T-helper 22 cell (primary cell): ENCODE measurements at places on chromosomes 1 and 21.

- no peak for DNase-seq
Observed at GRCh38 chr1:151347523-151348246, 633 bp upstream of the RFX5 start.

- no peak for DNase-seq
Observed at GRCh38 chr1:47241114-47242113, 9.4 kb upstream of the TAL1 start.

GRCh38 chr21:22711636-22712035 is 1713.4 kb downstream of the NCAM2 start:
- no peak for DNase-seq

GRCh38 chr1:60102267-60103061 is 28.9 kb upstream of the C1orf87 start:
- DNase-seq: no peak

GRCh38 chr1:31812158-31812829 is 3.5 kb downstream of the SPOCD1 start:
- no peak for DNase-seq

GRCh38 chr1:104125266-104125665 is 375.6 kb downstream of the AMY1C start:
- no peak for DNase-seq

DNA sequence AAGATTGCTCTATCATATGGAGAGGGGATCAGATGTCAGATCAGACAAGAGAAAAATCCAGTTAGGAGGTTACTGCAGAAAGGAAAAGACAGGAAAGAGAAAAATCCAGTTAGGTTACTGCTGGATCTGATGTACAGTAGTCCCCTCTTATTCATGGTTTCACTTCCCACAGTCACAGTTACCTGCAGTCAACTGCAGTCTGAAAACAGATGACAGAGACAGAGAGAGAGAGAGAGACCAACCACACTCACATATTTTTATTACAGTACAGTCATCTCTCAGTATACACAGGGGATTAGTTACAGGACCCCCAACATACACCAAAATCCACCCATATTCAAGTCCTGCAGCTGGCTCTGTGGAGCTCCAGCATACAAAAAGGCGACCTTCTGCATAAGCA is 29.3 kb downstream of the NUP133 start:
- DNase-seq: no peak

- no peak for DNase-seq
Observed at GRCh38 chr1:203172184-203173010, 3.2 kb downstream of the MYBPH start.

DNA sequence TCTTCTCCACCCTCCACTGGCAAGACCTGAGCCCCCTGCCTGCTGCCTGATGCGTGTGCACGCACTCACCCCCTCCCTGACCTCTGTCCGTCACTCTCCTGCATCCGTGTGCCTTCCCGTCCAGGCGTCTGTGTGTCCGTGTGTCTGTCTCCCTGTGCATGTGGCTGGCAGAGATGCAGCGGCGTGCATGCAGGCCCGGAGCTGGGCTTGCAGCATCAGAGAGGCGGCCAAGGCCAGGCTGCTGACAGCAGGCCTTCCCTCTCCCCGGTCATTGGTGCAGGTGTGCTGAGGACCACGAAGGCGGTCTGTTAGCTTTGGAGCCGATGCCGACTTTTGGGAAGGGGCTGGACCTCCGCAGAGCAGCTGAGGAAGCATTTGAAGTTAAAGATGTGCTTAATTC is 22.8 kb upstream of the ARHGEF16 start:
- DNase-seq: no peak

GRCh38 chr1:50378770-50379169 is 44.5 kb downstream of the DMRTA2 start:
- DNase-seq: no peak

DNA sequence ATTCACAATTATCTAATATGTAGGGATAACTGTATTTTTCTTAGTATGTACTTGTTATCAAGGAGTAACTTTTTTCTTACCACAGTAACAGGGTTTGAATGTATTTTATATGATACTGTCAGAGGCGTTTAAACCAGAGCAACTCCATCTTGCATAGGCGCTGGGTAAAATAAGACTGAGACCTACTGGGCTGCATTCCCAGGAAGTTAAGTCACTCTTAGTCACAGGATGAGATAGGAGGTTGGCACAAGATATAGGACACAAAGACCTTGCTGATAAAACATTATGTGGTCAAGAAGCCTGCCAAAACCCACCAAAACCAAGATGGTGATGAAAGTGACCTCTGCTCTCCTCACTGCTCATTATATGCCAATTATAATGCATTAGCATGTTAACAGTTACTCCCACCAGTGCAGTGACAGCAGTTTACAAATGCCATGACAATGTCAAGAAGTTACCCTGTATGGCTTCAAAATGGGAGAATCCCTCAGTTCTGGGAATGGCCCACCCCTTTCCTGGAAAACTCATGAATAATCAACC is 64.8 kb downstream of the RPE65 start:
- DNase-seq: no peak

DNA sequence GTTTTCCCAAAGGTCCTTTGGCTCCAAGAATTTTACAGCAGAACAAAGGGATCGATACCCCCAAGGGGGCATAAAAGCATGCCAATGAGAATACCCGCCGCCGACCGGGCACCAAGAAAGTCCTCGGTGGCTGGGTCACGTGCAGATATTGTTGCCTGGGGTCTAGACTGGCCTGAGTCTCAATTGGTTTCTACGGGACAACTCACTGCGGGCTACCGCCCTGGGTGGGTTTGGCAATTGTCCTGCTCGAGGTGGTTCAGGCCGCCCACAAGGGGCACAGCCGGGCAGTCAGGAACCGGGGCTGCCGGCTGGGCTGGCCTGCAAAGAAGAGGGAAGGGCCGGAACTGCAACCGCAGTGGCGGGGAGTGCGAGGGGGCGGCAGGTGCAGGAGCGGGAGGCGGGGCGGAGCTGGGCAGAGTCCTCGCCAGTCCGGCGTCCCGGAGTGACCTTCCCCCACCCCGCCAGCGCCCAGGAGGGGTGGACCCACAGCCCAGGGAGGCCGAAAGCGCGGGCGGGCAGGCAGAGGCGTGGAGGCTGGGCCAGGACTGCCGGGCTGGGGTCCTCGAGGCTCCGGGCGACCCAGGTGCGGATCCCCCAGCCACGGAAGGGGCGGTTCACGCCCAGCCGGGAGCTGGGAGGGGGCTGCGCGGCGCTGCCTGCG is 926 bp upstream of the ATP1B1 start:
- peak; percentile 37 for DNase-seq

- DNase-seq: no peak
Observed at GRCh38 chr1:31299365-31299764, 2.5 kb downstream of the ZCCHC17 start.

- no peak for DNase-seq
Observed at GRCh38 chr1:8681911-8682310, 135.5 kb downstream of the RERE start.

- no peak for DNase-seq
Observed at GRCh38 chr1:155226910-155227260, 18.4 kb downstream of the MTX1 start.

- no peak for DNase-seq
Observed at GRCh38 chr1:229280037-229280828, 9.3 kb downstream of the RAB4A start.

DNA sequence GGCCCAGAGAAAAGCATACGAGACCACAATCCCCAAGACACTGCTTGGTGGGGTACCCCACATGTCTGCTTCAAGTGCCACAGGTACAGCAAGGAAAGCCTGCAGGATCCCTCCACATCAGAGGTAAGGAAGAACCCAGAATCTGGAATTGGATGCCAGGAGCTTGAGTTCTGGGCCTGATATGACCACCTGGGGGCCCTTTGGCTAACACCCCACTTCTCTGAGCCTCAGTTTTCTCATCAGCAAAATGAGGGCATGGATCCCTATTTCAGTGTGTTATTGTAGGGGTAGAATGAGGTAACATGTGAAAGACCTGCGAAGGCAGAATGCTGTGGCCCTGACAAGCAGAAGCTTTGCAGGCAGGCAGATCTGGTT is 24.5 kb downstream of the NAV1 start:
- DNase-seq: no peak

GRCh38 chr1:21562896-21563295 is 53.7 kb downstream of the ALPL start:
- DNase-seq: no peak

DNA sequence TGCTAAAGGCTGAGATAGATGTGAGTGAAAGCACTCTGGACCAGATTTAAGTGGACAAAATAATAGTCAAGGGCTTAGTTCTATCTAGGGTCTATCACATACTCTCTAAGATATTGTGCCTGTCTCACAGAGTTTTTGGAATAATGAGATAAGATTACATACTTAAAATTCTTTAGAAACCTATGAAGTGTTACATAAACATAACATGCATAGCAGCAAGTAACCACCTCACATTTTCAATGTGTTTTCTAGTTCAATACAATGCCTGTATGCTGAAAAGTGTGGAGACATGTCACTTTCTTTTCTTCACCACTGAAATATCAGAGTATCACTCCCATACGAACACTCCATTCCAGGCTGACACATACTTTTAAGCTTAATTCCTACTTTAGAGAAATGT is 16.2 kb downstream of the SDCCAG8 start:
- no peak for DNase-seq

- DNase-seq: no peak
Observed at GRCh38 chr1:150530491-150531159, 15.1 kb downstream of the FALEC start.

- DNase-seq: no peak
Observed at GRCh38 chr1:17653728-17654351, 101.3 kb upstream of the ACTL8 start.

- DNase-seq: no peak
Observed at GRCh38 chr1:29243871-29244200, 7.5 kb downstream of the PTPRU start.

DNA sequence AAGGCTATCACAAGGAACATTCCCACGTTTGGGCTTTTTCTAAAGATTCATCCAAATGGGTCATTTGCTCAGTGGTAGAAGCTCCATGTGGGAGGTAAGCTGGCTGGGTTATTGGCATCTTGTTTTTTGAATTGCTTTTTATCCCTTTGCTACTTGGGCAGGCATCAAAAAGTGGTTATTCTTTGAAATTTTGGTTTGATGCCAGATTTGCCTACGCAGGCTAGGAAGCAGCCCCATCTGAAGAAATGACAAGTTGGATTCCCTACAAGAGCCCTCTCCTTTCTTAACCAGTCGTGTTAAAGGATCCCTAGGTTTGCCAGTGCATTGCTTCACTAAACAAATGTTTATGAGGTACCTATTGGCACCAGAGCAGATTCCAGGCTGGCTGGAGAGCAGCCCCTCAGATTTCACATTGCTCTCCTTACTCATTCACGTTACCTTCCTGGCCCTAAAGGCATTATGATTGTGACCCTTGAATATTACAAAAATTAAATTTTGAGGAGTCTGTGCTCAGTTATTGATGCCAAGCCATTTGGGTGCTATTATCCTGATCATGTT is 38.8 kb downstream of the ARID1A start:
- DNase-seq: no peak

- DNase-seq: no peak
Observed at GRCh38 chr1:178536844-178537371, 24.0 kb downstream of the TEX35 start.

DNA sequence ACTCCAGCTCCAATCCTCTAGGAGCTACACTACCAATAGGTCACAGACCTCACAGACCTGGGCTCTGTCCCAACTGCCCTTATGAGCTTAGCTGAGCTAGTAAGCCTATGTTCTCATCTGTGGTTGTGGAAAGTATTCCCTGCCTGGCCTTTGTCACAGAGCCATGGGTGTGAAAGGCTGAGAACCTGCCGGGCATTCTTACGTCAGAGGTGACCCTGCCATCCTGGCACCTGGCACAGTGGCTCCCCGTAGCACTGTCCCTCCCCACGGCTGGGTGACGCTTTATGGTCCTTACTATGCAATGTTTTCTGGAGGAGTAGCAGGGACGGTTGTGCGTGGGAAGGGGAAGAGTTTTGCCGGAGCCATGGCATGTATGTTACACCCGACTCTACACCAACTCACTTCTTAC is 3.5 kb downstream of the TNFRSF1B start:
- DNase-seq: no peak

DNA sequence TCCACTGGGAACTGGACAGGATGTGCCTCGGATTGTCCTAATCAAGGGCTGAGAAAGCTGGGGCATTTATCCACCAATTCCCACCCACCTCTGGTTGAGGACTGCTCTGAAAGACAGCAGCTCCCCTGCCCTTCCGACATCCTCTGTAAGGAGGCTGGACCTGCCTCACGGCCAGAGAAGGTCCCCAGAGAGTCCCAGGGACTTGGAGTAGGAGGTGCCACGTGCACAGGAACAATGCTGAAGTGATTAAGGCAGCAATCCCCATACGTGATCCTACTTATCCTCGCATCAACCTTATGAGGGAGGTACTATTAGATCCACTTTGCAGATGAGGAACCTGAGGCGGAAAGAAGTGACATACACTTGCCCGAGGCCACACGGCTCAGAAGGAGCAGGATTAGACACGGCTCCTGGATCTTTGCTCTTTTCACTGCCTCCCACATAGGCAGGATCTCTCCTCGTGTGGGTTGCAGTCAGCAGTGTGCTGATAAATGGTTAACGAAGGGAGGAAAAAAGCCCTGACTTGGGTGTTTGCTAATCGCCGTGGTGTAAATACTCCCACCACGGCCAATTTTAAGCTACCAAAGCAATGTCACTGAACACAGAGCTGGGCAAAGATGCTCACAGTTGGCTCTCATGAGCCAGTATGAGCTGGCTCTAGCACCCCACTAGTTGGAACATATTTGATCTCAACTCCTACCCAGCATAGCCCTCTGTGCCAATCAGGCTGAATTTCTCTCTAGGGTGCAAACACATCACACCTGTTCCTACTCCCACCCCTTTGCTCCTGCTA is 18.6 kb upstream of the LDLRAP1 start:
- DNase-seq: no peak

- no peak for DNase-seq
Observed at GRCh38 chr1:219088778-219089557, 84.7 kb upstream of the LYPLAL1 start.

- no peak for DNase-seq
Observed at GRCh38 chr1:39826583-39826982, 37.9 kb upstream of the BMP8B start.

- no peak for DNase-seq
Observed at GRCh38 chr1:195185736-195186135, 1422.5 kb downstream of the KCNT2 start.

- DNase-seq: no peak
Observed at GRCh38 chr1:40748841-40749718, 34.5 kb upstream of the KCNQ4 start.

- DNase-seq: no peak
Observed at GRCh38 chr21:32350981-32351380, 41.8 kb downstream of the URB1 start.

GRCh38 chr1:119448127-119448511 is 33.2 kb downstream of the HSD3B2 start:
- DNase-seq: no peak

- no peak for DNase-seq
Observed at GRCh38 chr1:200240656-200241055, 169.2 kb downstream of the ZNF281 start.

GRCh38 chr1:228647523-228648444 is 87.5 kb upstream of the RHOU start:
- no peak for DNase-seq

DNA sequence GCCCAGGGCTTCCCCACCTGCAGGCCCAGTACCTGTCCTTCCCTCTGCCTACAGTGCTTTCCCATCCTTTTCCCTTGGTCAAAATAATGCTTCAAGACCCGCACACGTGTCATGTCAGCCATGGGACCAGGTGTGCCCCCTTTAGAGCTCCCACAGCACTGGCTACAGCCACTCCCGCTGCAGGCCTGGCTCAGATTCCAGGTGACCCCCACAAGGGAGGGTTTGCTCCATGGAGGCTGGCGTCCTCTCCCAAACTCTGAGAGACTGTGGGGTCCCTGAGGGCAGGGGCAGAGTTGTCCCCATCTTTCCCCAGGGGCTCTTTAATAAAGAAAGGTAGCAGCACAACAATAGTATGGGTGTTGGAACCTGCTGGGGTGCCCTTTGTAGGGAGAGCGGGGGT is 66.4 kb upstream of the RUNX3 start:
- DNase-seq: no peak
